ENCODE measurements at places on chromosomes 7 and 10. TPM values are rescaled to one million over a fixed set of nuclear protein-coding genes. Genes with fewer than 3 reads are reported as not detected.
A peak's percentile ranks its signal among the peaks of the same experiment; 100 is the strongest.

Gene ADRA2A
- 0.40 TPM for total RNA-seq

Gene LRGUK
- total RNA-seq = 0.08 TPM

Gene PSMG3
- 44.5 TPM for total RNA-seq

DNA sequence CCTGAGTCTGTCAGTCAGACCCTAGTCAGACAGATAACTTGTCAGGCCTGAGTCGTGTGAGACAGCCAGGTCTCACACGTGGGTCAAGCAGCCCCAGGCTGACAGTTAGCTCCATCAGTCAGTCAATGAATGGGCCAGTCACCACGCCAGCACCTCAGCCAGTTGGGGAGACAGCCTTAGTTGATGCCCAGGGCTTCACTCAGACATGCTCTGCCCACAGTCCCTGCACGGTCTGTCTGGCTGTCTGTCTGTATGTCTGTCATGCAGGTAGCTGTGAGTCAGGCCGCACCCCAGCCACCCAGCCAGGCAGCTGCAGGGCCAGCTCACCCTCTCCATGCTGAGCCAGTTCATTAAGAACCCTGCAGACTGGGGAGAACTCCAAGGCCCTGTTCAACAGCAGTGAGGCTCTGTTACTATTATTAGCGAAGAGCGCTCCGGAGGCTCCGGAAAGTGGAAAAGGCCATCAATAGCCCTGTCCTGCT lies 141.1 kb upstream of the PCBD1 start:
- no peaks in the 10 kb centered on the region for H3K36me3 ChIP-seq
- no peaks in the 10 kb centered on the region for H3K27me3 ChIP-seq
- DNase-seq = no peak
- no peaks in the 10 kb centered on the region for H3K4me1 ChIP-seq
- H3K27ac ChIP-seq = no peak overlapping the region

GRCh38 chr7:84855758-84856157 lies 331.1 kb downstream of the SEMA3D start:
- no peak for DNase-seq
- no peaks in the 10 kb centered on the region for H3K27me3 ChIP-seq
- H3K4me3 ChIP-seq = no peak overlapping the region
- no peak overlapping the region for H3K27ac ChIP-seq

DNA sequence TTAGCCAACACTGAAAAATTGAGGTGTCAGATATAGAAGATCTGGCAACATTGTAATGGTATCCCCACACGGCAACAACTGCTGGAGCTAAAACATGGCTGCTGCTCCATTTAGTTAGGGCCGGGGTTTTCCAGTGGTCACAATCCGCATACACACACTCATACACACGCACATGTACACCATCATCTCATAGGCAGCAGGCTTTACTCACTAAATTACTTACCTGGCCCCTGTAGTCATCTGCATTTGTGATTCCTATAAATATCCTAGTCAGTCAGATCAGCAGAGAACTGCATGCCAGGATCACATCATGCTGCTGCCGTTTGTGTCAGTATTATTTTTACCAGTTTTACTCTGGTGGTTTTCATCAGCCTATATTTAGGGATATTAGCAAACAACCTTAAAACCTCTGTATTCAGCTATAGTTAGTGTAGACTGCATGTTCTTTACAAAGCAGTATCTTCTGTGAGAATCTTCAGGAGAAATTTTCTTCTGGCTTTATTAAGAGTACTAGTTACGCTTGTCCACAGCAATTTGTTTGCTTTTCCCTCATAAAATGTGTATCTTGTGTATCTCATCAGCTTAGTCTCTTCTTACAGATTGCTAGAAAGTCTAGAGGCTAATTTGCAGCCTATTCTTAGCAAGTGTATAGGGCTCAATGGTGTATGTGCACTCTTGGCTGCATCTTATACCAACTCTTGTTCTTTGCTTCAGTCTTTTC lies 38.3 kb upstream of the PTPN12 start:
- H3K27me3 ChIP-seq = no peaks in the 10 kb centered on the region
- DNase-seq = no peak
- no peak overlapping the region for H3K27ac ChIP-seq
- no peak overlapping the region for H3K4me3 ChIP-seq
- H3K4me1 ChIP-seq = no peaks in the 10 kb centered on the region
- no peaks in the 10 kb centered on the region for H3K36me3 ChIP-seq

- no peak overlapping the region for H3K4me3 ChIP-seq
- no peaks in the 10 kb centered on the region for H3K27me3 ChIP-seq
- DNase-seq = no peak
- no peak overlapping the region for H3K27ac ChIP-seq
These were observed 105.4 kb upstream of the KMT2E start for GRCh38 chr7:104908636-104909035.

- H3K27me3 ChIP-seq = no peaks in the 10 kb centered on the region
- no peak overlapping the region for H3K27ac ChIP-seq
- no peaks in the 10 kb centered on the region for H3K4me1 ChIP-seq
These were observed 38.7 kb downstream of the INSYN2A start for GRCh38 chr10:127157506-127158200.

DNA sequence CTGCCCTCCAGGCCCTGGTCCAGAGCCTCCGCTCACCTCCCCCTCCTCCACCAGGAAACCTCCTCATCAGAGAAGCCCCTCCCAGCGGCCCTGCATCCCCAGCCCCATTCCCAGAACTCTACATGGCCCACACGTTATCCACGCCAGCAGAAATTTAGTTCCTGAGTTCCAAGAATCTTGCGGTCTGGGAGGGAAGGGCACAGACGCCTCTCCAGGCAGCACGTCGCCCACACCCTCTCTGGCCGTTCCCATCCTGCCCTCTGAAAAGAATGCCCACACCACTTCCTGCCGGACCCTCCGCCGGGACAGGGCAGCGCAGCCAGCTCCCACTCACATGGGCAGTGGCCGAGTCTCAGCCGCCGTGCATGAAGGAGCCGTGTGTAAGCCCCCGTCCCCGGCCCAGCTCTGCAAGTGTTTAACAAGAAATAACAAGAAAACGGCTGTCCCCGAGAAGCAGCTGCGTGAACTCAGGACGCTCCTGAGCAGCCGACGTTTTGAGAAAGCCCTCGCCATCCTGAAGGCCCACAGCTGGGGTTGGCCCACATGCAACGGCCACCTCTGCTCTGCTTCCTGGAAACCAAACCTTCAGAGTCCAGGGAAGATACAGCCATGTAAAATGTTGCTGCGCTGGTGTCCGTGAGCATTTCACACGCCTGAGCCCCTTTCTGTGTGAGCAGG lies 17.4 kb downstream of the ADGRA1 start:
- H3K27ac ChIP-seq = no peak overlapping the region
- H3K36me3 ChIP-seq = no peaks in the 10 kb centered on the region
- peaks cover 5% of the 10 kb centered on the region for H3K27me3 ChIP-seq
- H3K4me1 ChIP-seq = peaks cover 11% of the 10 kb centered on the region
- no peak for DNase-seq
- no peak overlapping the region for H3K4me3 ChIP-seq

GRCh38 chr10:21398563-21399231 lies 126.8 kb downstream of the SKIDA1 start:
- H3K4me1 ChIP-seq = peaks cover 36% of the 10 kb centered on the region
- H3K27me3 ChIP-seq = no peaks in the 10 kb centered on the region
- no peak overlapping the region for H3K27ac ChIP-seq
- no peaks in the 10 kb centered on the region for H3K36me3 ChIP-seq
- DNase-seq = no peak

DNA sequence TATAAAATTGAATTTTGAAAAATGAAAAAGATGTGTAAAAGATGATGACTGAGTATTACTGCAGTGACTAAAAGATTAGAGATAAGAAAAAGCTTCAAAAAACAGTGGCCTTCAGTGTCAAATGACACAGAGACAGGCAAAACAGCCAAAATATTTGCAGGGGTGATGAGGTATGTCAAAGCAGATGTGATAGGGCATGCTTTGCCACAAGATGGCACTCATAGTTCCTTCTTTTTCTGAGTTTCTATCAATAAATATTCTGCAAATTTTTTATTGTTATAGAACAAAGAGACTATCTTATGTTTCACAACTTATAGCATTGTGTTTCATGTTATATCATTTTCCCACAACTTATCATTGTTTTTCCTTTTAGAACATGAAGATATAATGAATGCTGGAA lies 344.1 kb upstream of the HPS1 start:
- no peaks in the 10 kb centered on the region for H3K36me3 ChIP-seq
- H3K27ac ChIP-seq = no peak overlapping the region
- H3K27me3 ChIP-seq = no peaks in the 10 kb centered on the region
- DNase-seq = no peak

- peaks cover 16% of the 10 kb centered on the region for H3K27me3 ChIP-seq
- H3K36me3 ChIP-seq = no peaks in the 10 kb centered on the region
- peak overlapping the region; percentile 90 for H3K4me3 ChIP-seq
- peak overlapping the region; percentile 71 for H3K27ac ChIP-seq
- no peaks in the 10 kb centered on the region for H3K4me1 ChIP-seq
- no peak for DNase-seq
These were observed 607 bp upstream of the SMO start for GRCh38 chr7:129187681-129188371.

DNA sequence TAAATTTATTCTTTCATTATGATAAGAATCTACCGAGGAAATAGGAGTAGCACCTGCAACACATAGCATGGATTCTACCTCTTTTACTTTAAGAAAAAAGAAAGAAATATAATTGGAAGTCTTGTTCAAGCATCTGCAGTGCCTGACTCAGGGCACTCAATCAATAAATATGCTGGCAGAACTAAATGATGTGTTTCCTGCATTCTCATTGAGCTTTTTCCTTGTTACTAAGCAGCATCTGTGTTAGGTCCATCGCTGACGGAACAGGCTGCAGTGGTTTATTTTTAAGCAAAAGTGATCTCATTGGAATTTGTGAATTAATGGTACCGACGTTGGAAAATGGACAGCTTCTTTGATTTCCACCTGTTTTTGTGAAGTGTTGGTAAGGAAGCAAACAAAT lies 417.5 kb downstream of the DPP6 start:
- H3K4me3 ChIP-seq = no peak overlapping the region
- no peak overlapping the region for H3K27ac ChIP-seq
- DNase-seq = no peak
- no peaks in the 10 kb centered on the region for H3K36me3 ChIP-seq
- no peaks in the 10 kb centered on the region for H3K4me1 ChIP-seq

- H3K27me3 ChIP-seq = no peaks in the 10 kb centered on the region
- no peaks in the 10 kb centered on the region for H3K36me3 ChIP-seq
- no peak overlapping the region for H3K27ac ChIP-seq
- no peak overlapping the region for H3K4me3 ChIP-seq
- H3K4me1 ChIP-seq = no peaks in the 10 kb centered on the region
These were observed 13.4 kb downstream of the NPY start for GRCh38 chr7:24297362-24297761.

GRCh38 chr7:159040146-159040545 lies 104.5 kb downstream of the VIPR2 start:
- H3K4me1 ChIP-seq = no peaks in the 10 kb centered on the region
- no peaks in the 10 kb centered on the region for H3K36me3 ChIP-seq
- peaks cover 19% of the 10 kb centered on the region for H3K27me3 ChIP-seq
- no peak for DNase-seq
- H3K4me3 ChIP-seq = no peak overlapping the region

GRCh38 chr10:101693651-101693977 lies 1.4 kb downstream of the FBXW4 start:
- H3K4me1 ChIP-seq = peaks cover 59% of the 10 kb centered on the region
- H3K27me3 ChIP-seq = no peaks in the 10 kb centered on the region
- H3K27ac ChIP-seq = peak overlapping the region; percentile 99
- peak overlapping the region; percentile 92 for H3K4me3 ChIP-seq
- no peak for DNase-seq

DNA sequence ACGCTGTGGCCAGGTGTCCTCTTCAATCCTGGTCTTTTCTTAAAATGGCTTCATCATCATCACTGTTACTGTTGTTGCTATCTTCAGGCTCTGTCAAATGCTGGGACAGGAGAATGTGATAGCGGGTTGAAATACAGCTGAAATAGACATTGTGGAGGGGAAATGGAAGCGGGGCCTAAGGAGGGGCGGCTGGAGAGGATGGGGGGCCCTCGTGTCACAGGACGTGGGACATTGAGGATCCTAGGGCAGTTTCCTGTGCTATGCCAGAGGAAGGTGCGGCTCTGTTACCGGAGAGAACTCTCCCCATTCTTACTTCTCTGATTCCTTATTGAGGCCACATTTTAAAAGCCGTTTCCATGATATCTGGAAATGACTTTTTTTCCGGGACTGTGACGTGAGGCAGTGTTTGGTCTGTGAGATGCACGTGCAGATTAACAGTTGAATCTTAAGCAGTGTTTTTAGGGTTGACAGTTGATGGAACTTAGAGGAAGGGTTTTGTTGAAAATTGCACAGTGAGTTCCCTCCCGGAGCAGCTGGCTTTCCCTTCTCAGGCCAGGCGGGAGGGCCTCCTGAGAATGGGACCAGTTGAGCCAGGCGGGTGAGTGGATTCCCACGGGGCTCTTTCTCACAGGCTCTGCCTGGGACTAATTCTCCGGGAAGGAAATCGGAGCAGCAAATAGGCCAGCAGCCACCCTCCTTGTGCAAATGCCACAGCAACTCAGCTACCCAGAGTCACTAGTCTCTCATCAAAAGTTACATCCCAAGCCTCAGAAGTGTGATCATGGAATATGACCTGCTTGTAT lies 125.2 kb downstream of the TACC2 start:
- H3K4me1 ChIP-seq = peaks cover 29% of the 10 kb centered on the region
- no peaks in the 10 kb centered on the region for H3K27me3 ChIP-seq
- H3K27ac ChIP-seq = peak overlapping the region; percentile 96
- no peaks in the 10 kb centered on the region for H3K36me3 ChIP-seq

DNA sequence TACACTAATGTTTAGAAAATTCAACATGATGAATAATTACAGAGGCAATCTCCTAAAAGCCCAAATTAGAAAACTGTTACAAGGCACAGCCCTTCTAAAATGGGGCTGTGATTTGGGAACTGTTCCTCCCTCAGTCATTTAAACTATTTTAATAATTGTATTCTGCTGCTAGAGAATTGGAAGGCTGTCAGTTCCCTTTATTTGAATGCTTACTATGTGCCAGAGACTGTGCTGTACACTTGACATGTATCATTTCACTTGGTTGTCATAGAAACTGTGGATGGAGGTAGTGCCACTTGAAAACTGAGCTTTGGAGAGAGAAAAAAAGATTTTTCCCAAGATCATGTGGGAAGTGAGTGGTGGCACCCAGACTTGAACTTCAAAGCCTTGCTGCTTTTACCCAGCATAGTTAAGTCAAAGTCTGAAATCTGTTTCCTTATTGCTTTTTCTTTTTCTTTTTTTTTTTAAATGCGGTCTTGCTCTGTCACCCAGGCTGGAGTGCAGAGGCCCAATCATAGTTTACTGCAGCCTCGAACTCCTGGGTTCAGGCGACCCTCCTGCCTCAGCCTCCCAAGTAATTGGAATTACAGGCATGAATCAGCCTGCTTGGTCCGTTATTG lies 23.6 kb downstream of the UBE2D1 start:
- H3K4me3 ChIP-seq = no peak overlapping the region
- no peak overlapping the region for H3K27ac ChIP-seq
- no peaks in the 10 kb centered on the region for H3K4me1 ChIP-seq

Measured in esophagus squamous epithelium (tissue), 5 donors.